PC-9 (cell line): ENCODE measurements at places on chromosomes 4 and X. TPM values are rescaled to one million over a fixed set of nuclear protein-coding genes. Genes with fewer than 3 reads are reported as not detected.
A peak's percentile ranks its signal among the peaks of the same experiment; 100 is the strongest.

DNA sequence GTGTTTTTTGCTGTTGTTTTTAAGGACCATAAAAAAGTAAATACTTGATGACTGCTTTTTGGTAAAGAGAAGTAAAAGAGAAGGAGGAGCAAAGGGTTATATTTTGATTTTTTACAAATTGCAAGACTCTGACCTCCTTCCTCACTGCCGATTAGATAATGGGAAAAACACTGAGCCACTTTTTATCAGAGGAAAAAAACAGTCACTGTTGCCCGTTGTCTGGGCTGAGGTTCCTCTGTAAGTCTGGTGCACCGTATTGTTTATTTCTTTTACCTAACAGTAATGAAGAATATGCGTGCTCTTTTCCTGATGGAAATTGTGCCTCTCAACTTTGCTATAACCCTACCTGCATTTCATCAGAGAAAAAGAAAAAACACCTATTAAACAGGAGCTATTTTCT lies 178.7 kb upstream of the EMCN start:
- DNase-seq = no peak
- H3K27ac ChIP-seq = no peak overlapping the region
- H3K4me1 ChIP-seq = no peaks in the 10 kb centered on the region
- no peak overlapping the region for H3K4me3 ChIP-seq
- H3K36me3 ChIP-seq = no peaks in the 10 kb centered on the region
- no peaks in the 10 kb centered on the region for H3K27me3 ChIP-seq

PABPC5 gene
- total RNA-seq = not detected in 2 replicates

DNA sequence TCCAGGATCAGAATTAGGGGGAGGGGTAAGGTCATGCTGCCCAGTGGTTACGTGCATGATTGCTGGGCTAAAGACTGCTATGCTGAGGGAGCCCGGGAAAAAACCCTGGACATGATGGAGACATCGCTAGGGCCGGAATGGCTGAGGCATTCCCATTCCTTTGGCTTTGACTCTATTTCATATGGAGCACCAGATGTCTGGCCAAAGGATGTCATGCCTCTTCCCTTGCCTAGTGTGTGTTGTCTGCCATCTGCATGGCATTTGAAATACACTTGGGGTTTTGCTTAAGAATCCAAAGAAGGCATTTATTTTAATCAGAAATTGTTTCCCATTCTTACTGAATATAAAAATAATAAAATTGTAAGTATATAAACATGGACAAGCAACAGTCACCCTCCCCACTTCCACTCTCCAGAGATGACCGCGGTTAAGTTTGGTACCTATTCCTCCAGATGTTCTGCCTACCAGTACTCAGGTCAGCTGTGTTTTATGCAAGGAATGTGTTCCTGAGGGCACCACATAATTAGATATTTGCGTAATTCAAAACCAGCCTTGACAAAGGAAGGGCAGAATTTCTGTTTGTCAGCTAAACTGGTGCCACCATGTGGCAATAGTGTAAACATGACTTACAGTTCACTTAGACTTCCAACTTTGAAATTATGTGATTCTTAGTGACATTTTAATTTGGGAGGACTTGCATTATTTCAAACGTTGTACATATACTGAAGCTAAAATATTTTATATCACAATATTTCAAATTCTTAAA lies 105.9 kb downstream of the CT47B1 start:
- DNase-seq = peak; percentile 33
- H3K27ac ChIP-seq = peak overlapping the region; percentile 82
- no peaks in the 10 kb centered on the region for H3K36me3 ChIP-seq
- no peaks in the 10 kb centered on the region for H3K27me3 ChIP-seq
- no peak overlapping the region for H3K4me3 ChIP-seq

DNA sequence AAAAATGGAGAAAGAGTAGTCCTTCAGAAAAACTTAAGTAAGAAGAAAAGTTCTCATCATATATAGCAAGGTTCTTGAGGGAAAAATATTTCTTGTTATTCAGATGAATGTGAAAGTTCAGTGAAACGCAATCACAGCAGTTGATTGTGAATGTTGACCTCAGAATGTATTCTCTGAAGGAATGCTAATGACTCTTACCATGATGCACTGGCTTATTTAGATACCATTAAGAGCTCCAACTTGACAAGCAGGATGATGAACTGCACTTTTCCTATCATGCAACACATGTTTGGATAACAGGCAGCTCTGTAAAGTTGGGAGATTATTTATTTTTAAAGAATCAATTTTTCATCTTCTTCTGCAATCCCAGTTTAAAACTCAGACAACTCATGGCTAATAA lies 115.5 kb upstream of the MYOZ2 start:
- no peak overlapping the region for H3K27ac ChIP-seq
- no peak overlapping the region for H3K4me3 ChIP-seq
- peaks cover 5% of the 10 kb centered on the region for H3K4me1 ChIP-seq
- no peaks in the 10 kb centered on the region for H3K36me3 ChIP-seq

MAPK10 gene
- total RNA-seq = 3.1 and 4.2 TPM in 2 replicates

GRCh38 chr4:139840773-139841172 lies 175.2 kb downstream of the MGST2 start:
- H3K36me3 ChIP-seq = no peaks in the 10 kb centered on the region
- DNase-seq = no peak
- no peaks in the 10 kb centered on the region for H3K27me3 ChIP-seq
- H3K4me1 ChIP-seq = no peaks in the 10 kb centered on the region
- H3K27ac ChIP-seq = no peak overlapping the region

- no peak overlapping the region for H3K27ac ChIP-seq
- H3K4me3 ChIP-seq = no peak overlapping the region
- DNase-seq = no peak
These were observed 43.9 kb upstream of the GC start for GRCh38 chr4:71827826-71828225.

- peak; percentile 42 for DNase-seq
- H3K4me1 ChIP-seq = no peaks in the 10 kb centered on the region
- no peak within 1 kb of the TSS for H3K27ac ChIP-seq
- no peaks in the 10 kb centered on the region for H3K27me3 ChIP-seq
- no peak within 1 kb of the TSS for H3K4me3 ChIP-seq
These were observed at the start of gene CFI for GRCh38 chr4:109801895-109802319. Gene CFI, minus strand, starts transcription at chr4:109801999. Its CDS starts 28 bp downstream, at chr4:109801971.

MAGEA9B gene
- not detected in 2 replicates for total RNA-seq

- H3K27ac ChIP-seq = no peak overlapping the region
- no peaks in the 10 kb centered on the region for H3K4me1 ChIP-seq
- H3K4me3 ChIP-seq = no peak overlapping the region
- no peaks in the 10 kb centered on the region for H3K36me3 ChIP-seq
- no peaks in the 10 kb centered on the region for H3K27me3 ChIP-seq
These were observed 41.0 kb downstream of the NSG1 start for GRCh38 chr4:4427886-4428285.

GRCh38 chr4:164904336-164904735 lies 27.4 kb downstream of the APELA start:
- H3K27ac ChIP-seq = no peak overlapping the region
- no peaks in the 10 kb centered on the region for H3K4me1 ChIP-seq

PRIMPOL gene
- 23.2 and 29.5 TPM in 2 replicates for total RNA-seq

DNA sequence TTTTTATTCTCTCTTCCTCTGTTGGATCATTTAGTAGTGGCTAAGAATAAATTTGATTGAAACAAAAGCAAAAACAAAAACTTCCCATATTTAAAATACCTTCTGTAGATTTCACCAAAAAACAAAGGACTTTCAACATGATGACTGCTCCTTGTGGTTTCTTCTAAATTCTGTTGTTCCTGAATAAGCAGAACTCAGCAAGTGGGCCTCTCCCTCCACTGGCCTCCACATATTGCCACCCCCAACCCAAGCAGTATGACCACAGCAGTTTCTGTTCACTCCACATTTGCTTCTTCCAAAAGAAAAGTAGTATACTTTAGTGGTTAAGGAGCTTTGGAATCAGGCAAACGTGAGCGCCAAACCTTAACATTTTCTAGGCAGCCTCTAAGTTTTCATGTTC lies 114.7 kb downstream of the COX18 start:
- H3K27me3 ChIP-seq = no peaks in the 10 kb centered on the region
- no peaks in the 10 kb centered on the region for H3K36me3 ChIP-seq
- no peak overlapping the region for H3K4me3 ChIP-seq
- H3K27ac ChIP-seq = no peak overlapping the region
- no peaks in the 10 kb centered on the region for H3K4me1 ChIP-seq

CSAG1 gene
- 33.2 and 36.5 TPM in 2 replicates for total RNA-seq

DDX53 gene
- not detected in 2 replicates for total RNA-seq

- H3K36me3 ChIP-seq = no peaks in the 10 kb centered on the region
- no peak overlapping the region for H3K27ac ChIP-seq
- no peaks in the 10 kb centered on the region for H3K27me3 ChIP-seq
- no peaks in the 10 kb centered on the region for H3K4me1 ChIP-seq
- DNase-seq = no peak
- H3K4me3 ChIP-seq = no peak overlapping the region
These were observed 42.5 kb upstream of the LEF1 start for GRCh38 chr4:108210989-108211835.

- DNase-seq = no peak
- H3K27ac ChIP-seq = no peak overlapping the region
- no peaks in the 10 kb centered on the region for H3K36me3 ChIP-seq
- peaks cover 15% of the 10 kb centered on the region for H3K27me3 ChIP-seq
- no peaks in the 10 kb centered on the region for H3K4me1 ChIP-seq
- no peak overlapping the region for H3K4me3 ChIP-seq
These were observed 108.3 kb downstream of the DCTD start for GRCh38 chr4:182808673-182809416.

GRCh38 chrX:84339507-84340364 lies 151.7 kb upstream of the RPS6KA6 start:
- no peaks in the 10 kb centered on the region for H3K4me1 ChIP-seq
- no peak for DNase-seq
- H3K36me3 ChIP-seq = no peaks in the 10 kb centered on the region
- H3K27ac ChIP-seq = no peak overlapping the region
- H3K27me3 ChIP-seq = no peaks in the 10 kb centered on the region
- no peak overlapping the region for H3K4me3 ChIP-seq

F8A1 gene
- total RNA-seq = 12.1 and 19.6 TPM in 2 replicates

SUPT20HL1 gene
- not detected in 2 replicates for total RNA-seq

DNA sequence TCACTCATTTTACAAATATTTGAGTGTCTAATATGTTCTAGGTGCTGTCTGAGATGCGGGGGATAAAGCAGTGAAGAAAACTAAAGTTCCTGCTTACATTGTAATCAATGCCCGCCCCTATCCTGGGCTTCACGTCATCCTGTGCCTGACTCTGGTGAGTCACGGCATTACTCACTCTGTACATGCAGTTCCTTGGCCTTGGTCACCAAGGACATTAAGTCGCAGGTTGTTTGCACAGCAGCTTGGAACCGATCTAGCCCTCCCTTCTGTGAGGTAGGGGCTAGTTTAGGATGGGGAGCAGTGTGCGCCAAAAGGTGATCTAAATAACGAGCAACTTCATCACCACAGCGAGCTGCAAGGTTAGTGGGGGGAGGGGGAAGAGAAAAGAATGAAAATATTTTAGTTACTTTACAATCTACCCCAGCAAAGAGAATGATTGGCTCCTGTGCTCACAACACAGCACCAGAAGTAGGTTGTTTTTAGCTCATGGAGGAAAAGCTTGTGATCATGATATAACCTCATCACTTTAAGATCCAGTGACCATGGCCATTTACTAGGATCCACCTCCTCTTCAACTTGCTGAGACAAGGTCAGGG lies 48.0 kb upstream of the HDAC8 start:
- H3K27me3 ChIP-seq = no peaks in the 10 kb centered on the region
- H3K36me3 ChIP-seq = no peaks in the 10 kb centered on the region; the same call in 1 of the 2 replicates
- DNase-seq = peak; percentile 63
- peaks cover 34% of the 10 kb centered on the region for H3K4me1 ChIP-seq

DNA sequence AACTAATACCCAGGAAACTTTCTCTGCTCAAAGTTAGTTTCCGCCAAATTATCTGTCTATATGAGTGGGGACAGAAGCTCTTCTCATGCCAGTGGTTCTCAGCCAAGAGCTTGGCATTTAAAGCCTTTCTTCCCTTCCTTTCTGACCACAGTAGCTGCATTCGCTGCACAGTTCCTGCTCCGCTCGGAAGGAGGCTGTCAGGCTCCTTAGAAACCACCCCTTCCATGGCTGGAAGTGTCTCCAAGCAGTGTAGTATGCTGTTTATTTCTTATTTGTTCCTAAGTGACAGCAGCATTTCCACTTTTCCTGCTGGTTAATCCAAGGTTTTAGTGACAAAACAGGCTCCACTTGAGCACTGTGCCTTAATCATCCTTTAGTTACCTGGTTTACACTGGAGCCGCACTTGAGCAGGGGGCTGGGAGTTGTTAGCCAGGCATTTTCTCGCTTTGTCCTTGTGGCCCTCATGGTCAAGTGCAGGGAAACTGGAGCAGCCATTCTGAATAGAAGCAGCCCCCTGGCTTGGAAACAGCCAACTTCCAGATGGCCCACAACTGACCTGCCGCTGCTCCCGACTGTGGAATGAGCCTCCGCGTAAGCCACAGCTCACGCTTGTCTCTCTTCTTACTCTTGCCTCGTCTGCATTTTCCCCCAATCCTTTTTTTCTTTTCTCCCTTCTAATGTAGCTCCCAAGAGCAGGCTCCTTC lies 739.4 kb upstream of the TENM3 start:
- H3K4me1 ChIP-seq = no peaks in the 10 kb centered on the region
- H3K36me3 ChIP-seq = no peaks in the 10 kb centered on the region
- no peak overlapping the region for H3K27ac ChIP-seq
- no peak for DNase-seq
- H3K4me3 ChIP-seq = no peak overlapping the region

GRCh38 chrX:136586386-136586785 lies 54.4 kb downstream of the VGLL1 start:
- no peak for DNase-seq
- H3K27me3 ChIP-seq = no peaks in the 10 kb centered on the region
- H3K36me3 ChIP-seq = no peaks in the 10 kb centered on the region
- H3K27ac ChIP-seq = no peak overlapping the region
- H3K4me3 ChIP-seq = no peak overlapping the region

- no peaks in the 10 kb centered on the region for H3K27me3 ChIP-seq
- H3K27ac ChIP-seq = no peak overlapping the region
- H3K36me3 ChIP-seq = no peaks in the 10 kb centered on the region
- no peak overlapping the region for H3K4me3 ChIP-seq
These were observed 6.5 kb downstream of the SASH3 start for GRCh38 chrX:129786210-129786651.

SUPT20HL2 gene
- not detected in 2 replicates for total RNA-seq

- H3K4me1 ChIP-seq = no peaks in the 10 kb centered on the region
- no peaks in the 10 kb centered on the region for H3K27me3 ChIP-seq
- DNase-seq = no peak
These were observed 2340.7 kb downstream of the PCDH7 start for GRCh38 chr4:33060674-33061542.

DNA sequence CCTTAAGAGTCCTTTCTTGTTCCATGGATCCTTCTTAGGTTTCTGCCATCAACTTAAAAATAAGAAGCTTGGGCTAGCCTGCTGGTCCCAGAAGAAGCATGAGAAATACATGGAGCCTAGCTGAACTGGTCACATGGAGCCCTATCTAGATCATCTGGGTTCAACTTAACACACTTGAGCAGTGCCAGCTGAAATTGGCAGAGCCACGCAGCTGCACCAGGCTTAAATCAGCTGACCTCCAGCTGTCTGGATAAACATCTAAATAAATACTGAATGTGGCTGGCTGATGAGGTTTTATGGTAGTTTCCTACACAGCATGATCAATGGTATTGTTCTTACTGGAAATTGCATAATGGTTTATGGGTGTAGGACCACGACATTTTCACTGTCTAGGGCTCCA lies 598.4 kb upstream of the FAM241A start:
- DNase-seq = no peak
- H3K4me3 ChIP-seq = no peak overlapping the region
- H3K4me1 ChIP-seq = no peaks in the 10 kb centered on the region
- H3K27me3 ChIP-seq = no peaks in the 10 kb centered on the region
- H3K36me3 ChIP-seq = no peaks in the 10 kb centered on the region
